ENCODE measurements at places on chromosomes 13 and 19. TPM values are rescaled to one million over a fixed set of nuclear protein-coding genes. Genes with fewer than 3 reads are reported as not detected.

DNA sequence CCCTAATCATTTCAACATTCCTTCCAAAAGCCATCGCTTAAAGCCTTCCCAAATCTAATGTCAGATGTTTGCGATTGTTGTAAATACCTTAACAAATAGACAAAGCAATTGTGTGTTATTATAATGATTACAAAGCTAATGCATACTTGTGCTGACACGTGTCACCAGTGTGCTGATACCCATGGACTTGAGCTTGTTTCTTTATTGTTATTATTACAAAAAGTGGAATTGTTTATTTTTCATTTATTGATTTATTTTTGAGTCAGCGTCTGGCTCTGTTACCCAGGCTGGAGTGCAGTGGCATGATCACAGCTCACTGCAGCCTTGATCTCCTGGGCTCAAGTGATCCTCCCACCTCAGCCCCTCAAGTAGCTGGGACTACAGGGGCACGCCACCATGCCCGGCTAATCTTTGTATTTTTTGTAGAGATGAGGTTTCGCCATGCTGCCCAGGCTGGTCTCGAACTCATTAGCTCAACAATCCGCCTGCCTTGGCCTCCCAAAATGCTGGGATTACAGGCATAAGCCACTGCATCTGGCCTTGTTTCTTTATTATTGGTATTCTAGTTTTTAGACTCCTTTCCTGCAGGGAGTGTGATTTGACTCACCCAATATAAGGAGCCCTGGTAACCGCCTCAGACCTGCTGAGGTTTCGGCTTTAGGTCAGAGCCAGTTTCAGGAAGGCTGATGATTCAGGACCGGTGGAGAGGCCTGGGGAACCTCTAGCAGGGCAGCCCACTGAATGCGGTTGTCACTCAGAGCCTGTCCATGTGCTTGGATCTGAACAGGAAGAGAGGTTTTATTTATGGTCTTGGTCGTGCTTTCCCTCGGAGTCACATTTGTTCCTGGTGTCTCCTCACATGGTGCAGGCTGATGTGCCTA, 2.1 kb upstream of the FBXO17 start:
- peaks cover 11% of the 10 kb centered on the region for H3K4me1 ChIP-seq
- no peaks in the 10 kb centered on the region for H3K36me3 ChIP-seq
- DNase-seq: no peak

GRCh38 chr19:10968527-10969135, 7.8 kb downstream of the SMARCA4 start:
- H3K27me3 ChIP-seq: no peaks in the 10 kb centered on the region
- peak overlapping the region; percentile 51 for H3K27ac ChIP-seq
- peak; percentile 20 for DNase-seq
- H3K36me3 ChIP-seq: peaks cover 1% of the 10 kb centered on the region

DNA sequence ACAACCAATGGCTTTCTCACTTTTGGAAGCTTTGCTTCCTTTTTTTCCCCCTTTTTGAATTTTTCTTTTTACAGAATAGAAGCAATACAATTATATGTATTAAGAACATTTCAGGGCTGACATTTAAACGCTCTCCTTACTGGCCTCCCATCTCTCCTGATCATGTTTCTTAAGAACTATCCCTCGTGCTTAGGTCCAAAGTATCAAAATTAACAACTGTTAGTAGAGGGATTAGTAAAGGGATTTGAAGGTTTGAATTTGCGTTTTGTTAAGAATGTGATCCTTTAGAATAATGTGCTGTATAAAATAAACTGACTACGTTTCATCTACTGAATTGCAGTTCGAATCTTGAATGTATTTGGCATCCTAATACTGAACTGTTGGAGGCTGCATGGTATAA, 424.8 kb downstream of the DIAPH3 start:
- H3K27me3 ChIP-seq: no peaks in the 10 kb centered on the region
- H3K27ac ChIP-seq: no peak overlapping the region
- no peak overlapping the region for H3K4me3 ChIP-seq
- peaks cover 3% of the 10 kb centered on the region for H3K4me1 ChIP-seq
- no peaks in the 10 kb centered on the region for H3K36me3 ChIP-seq
- DNase-seq: no peak

DNA sequence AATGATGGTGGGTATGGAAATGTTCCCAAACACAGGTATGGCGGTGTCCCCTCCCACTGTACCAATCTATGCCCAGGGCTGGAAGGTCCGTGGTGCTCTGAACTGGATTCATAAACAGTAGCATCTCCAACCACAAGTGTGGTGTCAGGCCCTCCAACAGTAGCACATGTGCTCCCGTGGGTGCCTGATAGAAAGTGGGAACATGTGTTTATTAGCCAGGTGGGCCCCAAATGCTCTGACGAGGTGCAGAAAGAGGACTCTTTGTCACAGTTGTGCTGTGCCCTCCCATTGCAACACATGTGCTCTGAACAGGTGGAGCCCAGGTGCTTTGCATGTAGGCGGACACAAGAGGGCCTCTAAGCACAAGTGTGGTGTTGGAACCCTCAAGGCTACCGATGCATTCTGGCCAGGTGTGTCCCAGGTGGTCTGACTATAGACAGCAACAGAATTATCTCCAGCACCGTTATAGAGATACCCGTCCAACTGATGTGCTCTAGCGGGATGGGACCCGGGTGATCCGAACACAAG, 75.4 kb upstream of the ZNF30 start:
- H3K4me3 ChIP-seq: no peak overlapping the region
- no peak for DNase-seq
- peaks cover 23% of the 10 kb centered on the region for H3K36me3 ChIP-seq
- H3K4me1 ChIP-seq: peaks cover 9% of the 10 kb centered on the region
- H3K27me3 ChIP-seq: no peaks in the 10 kb centered on the region

ZNF577 gene
- 13.2 TPM for total RNA-seq

DNA sequence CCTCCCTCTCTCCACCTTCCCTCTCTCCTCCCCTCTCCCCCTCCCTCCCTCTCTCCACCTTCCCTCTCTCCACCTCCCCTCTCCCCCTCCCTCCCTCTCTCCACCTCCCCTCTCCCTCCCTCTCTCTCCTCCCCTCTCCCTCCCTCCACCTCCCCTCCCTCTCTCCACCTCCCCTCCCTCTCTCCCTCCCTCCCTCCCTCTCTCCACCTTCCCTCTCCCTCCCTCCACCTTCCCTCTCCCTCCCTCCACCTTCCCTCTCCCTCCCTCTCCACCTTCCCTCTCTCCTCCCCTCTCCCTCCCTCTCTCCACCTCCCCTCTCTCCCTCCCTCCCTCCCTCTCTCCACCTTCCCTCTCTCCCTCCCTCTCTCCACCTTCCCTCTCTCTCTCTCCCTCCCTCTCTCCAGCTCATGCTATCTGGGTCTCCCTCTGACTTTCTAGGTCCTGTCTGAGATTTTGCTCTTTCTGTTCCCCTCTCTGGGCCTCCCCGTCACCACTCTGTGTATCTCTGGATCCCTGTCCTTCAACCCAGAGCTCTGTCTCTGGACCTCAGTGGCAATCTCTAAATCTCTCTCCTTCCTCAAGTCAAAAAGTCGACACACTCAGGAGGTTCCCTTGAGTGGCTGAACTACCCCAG, 3.5 kb upstream of the CNOT3 start:
- peaks cover 33% of the 10 kb centered on the region for H3K36me3 ChIP-seq
- DNase-seq: no peak
- peaks cover 24% of the 10 kb centered on the region for H3K4me1 ChIP-seq
- H3K27ac ChIP-seq: no peak overlapping the region
- no peaks in the 10 kb centered on the region for H3K27me3 ChIP-seq

C19orf85 gene
- total RNA-seq: not detected

DNA sequence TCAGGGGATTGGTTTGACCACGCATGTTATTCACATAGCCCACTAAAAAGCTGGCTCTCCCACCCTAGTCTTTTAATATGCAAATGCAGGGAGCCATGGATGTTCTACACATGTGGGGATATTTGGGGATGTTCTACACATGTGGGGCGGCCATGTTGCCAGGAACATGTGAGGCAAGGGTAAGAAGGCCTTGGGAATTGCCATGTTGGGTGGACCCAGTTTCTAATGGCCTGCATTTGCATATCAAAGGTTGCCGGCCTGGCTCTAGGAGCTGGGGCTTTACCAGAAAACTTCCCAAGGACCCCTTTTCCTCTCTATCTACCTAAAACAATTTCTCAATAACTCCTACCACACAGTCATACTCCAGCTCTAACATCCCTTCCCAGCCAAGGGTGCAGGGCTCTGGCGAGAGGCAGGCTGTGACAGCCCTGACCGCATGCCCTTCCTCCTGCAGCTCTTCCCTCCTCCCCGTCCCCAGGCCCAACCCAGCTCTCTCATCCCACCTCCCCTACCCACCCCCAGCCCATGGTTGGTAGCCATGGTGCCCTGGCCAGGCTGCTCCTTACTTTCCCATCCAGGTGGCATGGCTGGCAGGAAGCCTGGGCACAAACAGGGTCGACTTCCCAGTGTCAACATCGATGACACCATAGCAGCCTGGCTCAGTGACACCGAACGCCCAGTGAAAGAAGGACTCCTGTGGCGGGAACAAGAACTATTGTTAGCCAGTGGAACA, 11.0 kb downstream of the PEPD start:
- DNase-seq: no peak
- H3K27ac ChIP-seq: no peak overlapping the region
- H3K4me1 ChIP-seq: no peaks in the 10 kb centered on the region
- no peak overlapping the region for H3K4me3 ChIP-seq

GRCh38 chr13:20570517-20570916, 3.6 kb downstream of the IFT88 start:
- no peak for DNase-seq
- peaks cover 18% of the 10 kb centered on the region for H3K4me1 ChIP-seq
- peaks cover 23% of the 10 kb centered on the region for H3K36me3 ChIP-seq
- H3K27ac ChIP-seq: no peak overlapping the region
- H3K27me3 ChIP-seq: no peaks in the 10 kb centered on the region

DNA sequence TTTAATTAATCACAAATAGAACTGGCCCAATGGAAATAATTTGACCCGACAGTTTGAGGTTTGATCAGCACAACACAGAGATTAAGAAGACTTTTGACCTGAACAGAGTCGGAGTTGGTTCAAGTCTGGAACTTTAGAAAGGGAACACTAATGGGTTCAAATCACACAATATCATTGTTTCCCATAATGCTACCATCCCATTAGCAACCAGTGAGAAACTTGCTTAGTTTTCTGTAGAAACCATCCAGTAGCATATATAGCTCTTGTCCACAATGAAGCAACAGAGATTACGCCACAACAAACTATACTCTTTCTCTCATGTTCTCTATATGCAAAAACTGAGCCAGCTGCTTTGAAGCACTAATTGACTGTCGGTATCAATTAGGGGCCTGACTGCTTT, 376.9 kb upstream of the SPRY2 start:
- H3K36me3 ChIP-seq: no peaks in the 10 kb centered on the region
- no peak overlapping the region for H3K4me3 ChIP-seq
- no peaks in the 10 kb centered on the region for H3K27me3 ChIP-seq
- H3K4me1 ChIP-seq: peaks cover 7% of the 10 kb centered on the region
- DNase-seq: no peak

DNA sequence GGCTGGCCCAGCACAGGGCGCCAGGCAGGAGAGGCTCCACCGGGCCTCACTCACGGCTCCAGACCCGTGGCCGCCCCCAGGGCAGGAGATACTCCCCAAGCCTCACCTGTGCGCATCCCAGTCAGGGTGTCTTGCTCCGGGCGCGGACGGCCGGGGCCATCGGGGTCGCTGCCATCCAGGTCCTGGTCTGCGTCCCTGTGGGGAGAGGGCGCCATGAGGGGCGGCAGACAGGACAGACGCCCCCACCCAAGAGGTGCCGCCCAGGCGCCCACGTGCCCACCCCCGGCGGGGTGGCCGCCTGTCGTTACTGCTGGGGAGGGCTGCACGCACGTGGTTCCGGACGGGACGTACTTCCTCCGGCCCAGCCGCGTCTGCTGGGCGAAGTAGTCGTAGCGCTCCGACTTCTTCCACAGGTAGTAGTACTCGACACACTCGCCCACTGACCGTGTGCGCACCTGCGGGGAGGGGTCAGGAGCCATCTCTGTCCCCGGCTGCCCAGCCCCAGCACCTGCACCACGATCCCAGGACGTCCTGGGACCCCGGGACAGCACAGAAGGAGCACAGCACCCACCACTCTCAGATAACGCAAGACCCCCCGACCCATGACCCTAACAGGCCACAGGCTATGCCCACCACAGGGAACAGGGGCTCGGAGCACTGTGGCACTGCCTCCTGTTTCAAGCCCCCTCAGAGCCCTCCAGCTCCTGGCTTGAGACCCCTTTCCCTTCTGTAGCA, 17.4 kb upstream of the PLPP2 start:
- H3K4me3 ChIP-seq: no peak overlapping the region
- no peaks in the 10 kb centered on the region for H3K27me3 ChIP-seq
- DNase-seq: no peak
- H3K36me3 ChIP-seq: peaks cover 52% of the 10 kb centered on the region

DNA sequence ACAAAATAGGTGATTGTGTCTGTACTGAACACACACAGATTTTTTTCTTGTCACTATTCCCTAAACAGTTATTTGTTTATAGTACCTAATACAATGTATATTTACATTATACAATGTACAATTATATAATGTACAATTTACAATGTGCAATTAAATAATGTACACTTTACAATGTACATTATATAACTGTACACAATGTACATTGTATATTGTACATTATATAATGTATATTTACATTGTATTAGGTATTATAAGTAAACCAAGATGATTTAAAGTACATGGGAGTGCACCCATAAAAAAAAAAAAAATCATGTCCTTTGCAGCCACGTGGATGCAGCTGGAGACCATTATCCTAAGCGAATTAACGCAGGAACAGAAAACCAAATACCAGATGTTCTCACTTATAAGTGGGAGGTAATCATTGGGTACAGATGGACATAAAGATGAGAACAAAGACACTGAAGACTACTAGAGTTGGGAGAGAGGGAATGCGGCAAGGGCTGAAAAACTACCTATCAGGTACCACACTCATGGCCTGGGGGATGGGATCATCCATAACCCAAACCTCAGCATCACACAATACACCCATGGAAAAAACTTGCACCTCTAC, 68.1 kb downstream of the ABCC4 start:
- H3K4me3 ChIP-seq: no peak overlapping the region
- DNase-seq: no peak
- no peak overlapping the region for H3K27ac ChIP-seq

DNA sequence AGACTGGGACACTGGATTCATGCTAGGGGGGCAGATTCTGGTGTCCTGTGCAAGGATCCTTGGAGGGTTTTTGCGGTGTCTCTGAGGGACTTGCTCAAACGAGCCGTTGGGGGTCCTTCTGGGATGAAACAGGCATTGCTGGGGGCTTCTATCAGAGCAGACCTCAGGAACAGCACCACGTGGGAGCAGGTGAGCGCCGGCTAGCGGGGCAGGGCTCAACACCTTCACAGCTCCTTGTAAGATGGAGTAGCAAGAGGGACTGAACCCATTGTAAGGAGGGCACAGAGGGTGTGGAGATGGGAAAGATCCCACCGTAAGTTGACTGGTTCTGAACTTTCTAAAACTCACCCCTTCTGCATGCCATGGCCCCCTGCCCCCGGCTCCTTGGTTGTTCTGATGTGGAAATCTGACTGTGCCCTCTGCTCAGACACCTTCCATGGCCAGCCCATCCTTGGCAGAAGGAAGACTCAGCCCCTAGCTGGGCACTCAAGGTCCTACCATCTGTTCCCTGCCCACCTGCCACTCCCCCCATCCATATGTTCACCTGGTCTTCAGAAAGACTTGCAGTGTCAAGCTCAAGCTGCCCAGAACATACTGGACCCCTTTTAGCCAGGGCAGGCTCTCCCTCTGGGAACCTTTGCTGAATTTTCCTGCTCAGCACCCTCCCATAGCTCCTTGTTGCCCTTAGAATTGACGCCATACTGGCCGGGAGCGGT, 1.2 kb downstream of the SLC27A1 start:
- H3K4me1 ChIP-seq: peaks cover 20% of the 10 kb centered on the region
- no peak for DNase-seq
- peak overlapping the region; percentile 91 for H3K4me3 ChIP-seq
- H3K27ac ChIP-seq: no peak overlapping the region
- H3K27me3 ChIP-seq: no peaks in the 10 kb centered on the region

- peaks cover 10% of the 10 kb centered on the region for H3K27me3 ChIP-seq
- no peak for DNase-seq
- no peaks in the 10 kb centered on the region for H3K4me1 ChIP-seq
- H3K27ac ChIP-seq: no peak overlapping the region
Observed at GRCh38 chr19:16814526-16815100, 14.6 kb upstream of the SIN3B start.
